ENCODE measurements at places on chromosomes 3 and 15.

- DNase-seq: no peak
Measured at GRCh38 chr3:37262816-37263393, 88.5 kb upstream of the LRRFIP2 start.

GRCh38 chr3:122415762-122416654 lies at the start of gene WDR5B:
TSS of gene WDR5B (minus strand) at chr3:122416062. CDS start at chr3:122415528, 534 bp downstream.
- peak; percentile 99 for DNase-seq

GRCh38 chr3:124230998-124231397 lies 239.1 kb upstream of the ROPN1 start:
- no peak for DNase-seq

- DNase-seq: no peak
Measured at GRCh38 chr3:119778811-119779210, 3.1 kb upstream of the NR1I2 start.

- no peak for DNase-seq
Measured at GRCh38 chr3:45311953-45312801, 76.2 kb upstream of the LARS2 start.

GRCh38 chr15:63261311-63261710 lies 16.1 kb upstream of the APH1B start:
- no peak for DNase-seq

DNA sequence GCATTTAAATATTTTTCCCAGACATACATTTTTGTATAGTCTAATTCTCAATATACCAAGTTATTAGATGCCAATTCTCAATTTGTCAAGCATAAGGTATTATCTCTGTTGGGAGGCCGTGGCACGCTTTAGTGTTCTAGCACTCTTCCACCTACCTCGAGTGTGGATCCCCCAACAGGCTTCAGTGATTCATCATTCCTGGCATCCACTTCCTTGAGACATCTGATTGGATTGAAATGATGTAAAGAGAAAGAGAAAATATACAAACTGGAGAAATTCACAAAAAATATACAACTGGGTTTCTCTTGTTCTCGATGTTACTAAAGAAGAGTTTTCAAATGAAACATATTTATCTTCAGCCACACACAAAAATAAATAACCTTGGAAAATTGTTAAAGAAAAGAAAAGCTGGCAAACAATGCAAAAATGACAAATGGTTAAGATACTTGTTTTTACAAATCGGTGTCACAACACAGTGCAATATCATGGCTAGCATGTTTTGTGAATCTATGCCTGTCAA lies 218.0 kb upstream of the CDIN1 start:
- no peak for DNase-seq

DNA sequence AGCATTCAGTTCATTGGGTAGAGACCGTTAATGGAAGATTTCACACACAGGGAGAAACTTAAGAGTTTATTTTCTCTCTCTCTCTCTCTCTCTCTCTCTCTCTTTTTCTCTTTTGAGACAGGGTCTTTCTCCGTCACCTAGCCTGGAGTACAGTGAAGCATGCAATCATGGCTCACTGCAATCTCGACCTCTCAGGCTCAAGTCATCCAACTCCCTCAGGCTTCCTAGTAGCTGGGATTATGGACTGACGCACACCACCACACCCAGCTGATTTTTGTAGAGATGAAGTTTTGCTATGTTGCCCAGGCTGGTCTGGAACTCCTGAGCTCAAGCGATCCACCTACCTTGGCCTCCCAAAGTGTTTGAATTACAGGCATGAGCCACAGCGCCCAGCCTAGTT lies 1.6 kb downstream of the WDR72 start:
- no peak for DNase-seq

- DNase-seq: no peak
Measured at GRCh38 chr3:111582120-111582474, 13.0 kb downstream of the ZBED2 start.

- DNase-seq: no peak
Measured at GRCh38 chr3:166498446-166498845, 661.2 kb upstream of the BCHE start.

- DNase-seq: no peak
Measured at GRCh38 chr15:70526974-70527325, 236.4 kb downstream of the UACA start.

DNA sequence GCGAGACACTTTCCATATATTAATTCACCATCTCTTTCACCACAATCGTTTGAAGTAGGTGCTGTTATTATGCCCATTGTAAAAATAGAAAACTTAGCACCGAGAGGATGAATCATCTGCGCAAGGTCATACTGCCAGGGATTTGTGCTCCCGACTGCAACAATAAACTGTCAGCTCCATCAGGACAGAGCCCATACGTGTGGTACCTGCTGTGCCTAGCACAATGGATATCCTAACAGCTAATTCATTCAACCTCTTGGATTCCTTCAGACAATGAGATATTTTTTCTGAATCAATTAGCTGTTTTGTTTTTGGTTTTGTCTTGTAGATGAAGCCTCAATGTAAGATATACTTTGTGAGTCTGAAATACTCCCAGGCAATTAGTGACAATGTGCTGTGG lies 32.3 kb upstream of the PROK2 start:
- DNase-seq: no peak
